ENCODE measurements at places on chromosomes 2 and 18. TPM values are rescaled to one million over a fixed set of nuclear protein-coding genes. Genes with fewer than 3 reads are reported as not detected.

EMX1 gene
- total RNA-seq: 0.25 TPM

NGEF gene
- 0.10 TPM for total RNA-seq

SPATA3 gene
- total RNA-seq: 0.44 TPM

COL3A1 gene
- 0.13 TPM for total RNA-seq

GCG gene
- not detected for total RNA-seq

TUBA3E gene
- total RNA-seq: not detected

ZNF396 gene
- 1.1 TPM for total RNA-seq

CPS1 gene
- 2.4 TPM for total RNA-seq

IL36A gene
- not detected for total RNA-seq

Data from activated CD8-positive, alpha-beta memory T cell treated with anti-CD3 and anti-CD28 coated beads for 36 hours (primary cell).